Dermis blood vessel endothelial cell (primary cell): ENCODE measurements at places on chromosomes 7 and 10. TPM values are rescaled to one million over a fixed set of nuclear protein-coding genes. Genes with fewer than 3 reads are reported as not detected.

DNA sequence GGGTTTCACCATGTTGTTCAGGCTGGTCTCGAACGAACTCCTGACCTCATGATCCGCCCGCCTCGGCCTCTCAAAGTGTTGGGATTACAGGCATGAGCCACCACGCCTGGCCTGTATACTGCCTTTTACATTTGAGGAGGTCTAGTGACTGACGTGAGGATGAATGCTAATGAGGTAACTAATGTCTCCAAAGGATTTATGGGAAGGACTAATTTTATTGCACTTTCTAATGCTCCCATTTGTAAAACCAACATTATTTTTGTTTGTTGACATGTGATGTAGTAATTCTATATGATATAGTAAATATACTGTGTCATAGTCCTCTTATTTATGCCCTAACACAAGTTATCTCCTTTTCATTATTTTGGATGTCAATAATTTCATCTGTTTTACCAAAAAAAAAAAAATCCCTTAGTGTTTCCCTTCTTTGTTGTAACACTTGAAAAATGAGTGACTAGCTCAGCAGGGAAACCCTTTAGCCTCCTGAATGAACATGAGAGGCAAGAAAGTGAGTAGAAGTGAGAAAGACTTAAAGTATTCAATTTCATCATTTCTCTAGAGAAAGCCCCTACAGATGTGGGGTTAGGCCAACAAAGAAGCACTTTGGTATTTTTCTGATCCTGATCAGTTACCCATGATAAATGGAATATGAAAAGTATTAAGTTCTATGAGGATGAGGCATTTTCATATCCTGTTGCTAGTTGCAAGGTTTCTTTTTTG lies 596.9 kb upstream of the PCDH15 start:
- no peak for DNase-seq

DNA sequence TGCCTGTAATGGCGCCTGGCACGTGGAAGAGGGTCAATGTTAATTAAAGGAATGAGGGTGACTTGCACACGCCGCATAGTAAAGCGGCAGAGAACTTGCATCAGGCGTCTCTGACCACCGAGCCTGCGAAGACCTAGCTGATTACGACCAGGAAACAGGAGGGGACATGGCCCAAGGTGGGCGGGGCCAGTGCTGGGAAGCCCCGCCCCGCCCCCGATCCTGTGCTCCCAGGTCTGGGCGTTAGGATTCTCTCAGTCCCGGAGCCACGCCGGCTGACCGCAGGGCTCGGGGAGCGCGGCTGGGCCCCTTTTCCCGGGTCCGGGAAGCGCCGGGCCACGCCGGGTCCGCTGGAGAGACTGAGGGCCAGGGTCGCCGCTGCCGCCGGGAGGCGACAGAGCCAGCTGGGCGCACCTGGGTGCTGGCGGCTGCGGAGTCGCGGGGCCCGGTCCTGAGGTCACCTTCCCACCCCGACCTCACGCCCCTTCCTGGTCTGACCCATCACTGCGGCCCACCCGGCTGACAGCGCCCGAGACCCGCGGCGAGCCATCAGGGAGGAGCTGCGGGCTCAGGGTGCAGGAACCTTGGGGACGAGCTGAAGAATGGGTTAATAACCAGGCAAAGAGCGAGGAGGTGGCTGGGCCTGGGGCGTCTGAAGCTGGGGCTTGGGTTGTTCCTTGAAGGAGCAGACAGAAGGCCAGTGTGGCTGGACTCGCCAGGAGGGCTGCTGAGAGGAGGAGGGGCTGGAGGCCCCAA lies 23.0 kb upstream of the GRID1 start:
- peak; percentile 36 for DNase-seq

GRCh38 chr7:155496267-155497005 lies 38.5 kb downstream of the EN2 start:
- no peak for DNase-seq

The ZNF107 gene
- 4.0 and 4.6 TPM in 2 replicates for total RNA-seq

The SPDYE16 gene
- total RNA-seq, result 0.09 TPM in 1 of 2 replicates, not detected in the other

DNA sequence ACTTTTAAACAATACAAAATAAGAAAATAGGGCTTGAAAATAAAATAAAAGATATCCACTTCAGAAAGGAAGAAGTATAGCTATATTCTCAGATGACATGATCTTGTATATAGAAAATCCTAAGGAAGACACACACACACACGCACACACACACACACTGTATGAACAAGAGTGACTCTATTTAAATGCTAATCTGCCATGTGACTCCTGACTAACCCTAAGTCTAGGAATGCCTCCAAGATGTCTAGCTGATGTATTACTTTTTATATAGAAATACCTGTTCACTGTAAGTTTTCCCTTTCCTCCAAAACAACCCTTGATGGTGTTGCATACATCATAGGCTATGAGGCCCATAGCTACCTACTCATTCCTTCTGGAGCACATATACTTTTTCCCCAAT lies 173.1 kb upstream of the LRRTM3 start:
- DNase-seq, result no peak

The SLC12A9 gene
- total RNA-seq, result 37.1 and 39.9 TPM in 2 replicates

GRCh38 chr7:64887756-64888508 lies 15.1 kb upstream of the ZNF273 start:
- peak; percentile 39 for DNase-seq

- DNase-seq, result no peak
These were observed 212.9 kb downstream of the CCSER2 start for GRCh38 chr10:84541289-84541637.

DNA sequence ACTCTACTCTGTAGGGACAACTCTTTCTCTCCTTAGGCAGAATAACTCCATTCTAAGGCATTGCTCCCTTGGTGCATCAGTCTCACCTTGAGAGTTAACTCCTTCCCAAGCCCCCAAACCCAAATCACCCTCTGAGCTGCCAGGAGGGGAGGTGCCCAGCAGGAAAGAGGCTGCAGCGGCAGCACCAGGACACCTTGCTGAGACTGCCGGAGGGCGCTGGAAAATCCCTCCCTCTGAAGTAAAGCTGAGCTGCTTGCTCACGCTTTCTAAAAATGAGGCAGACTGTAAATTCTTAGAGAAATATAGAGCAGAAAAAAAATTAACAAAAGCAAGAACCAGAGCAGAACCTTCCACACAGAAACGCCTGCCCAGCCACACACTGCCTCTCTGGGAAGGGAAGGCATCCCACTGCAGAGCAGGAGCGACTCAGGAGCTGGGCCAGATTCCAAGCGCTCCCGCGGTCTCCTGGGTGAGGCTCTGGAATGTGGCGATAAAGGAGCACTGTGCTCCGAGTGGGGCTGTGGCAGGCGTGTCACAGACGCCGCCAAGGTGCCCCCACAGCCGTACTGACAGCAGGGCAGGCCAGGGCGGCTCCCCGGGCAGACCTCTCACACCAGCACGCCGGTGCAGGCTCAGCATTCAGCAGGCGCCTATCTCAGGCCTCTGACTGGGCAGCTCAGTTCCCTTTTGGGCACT lies 202.1 kb downstream of the TNS3 start:
- DNase-seq, result no peak

DNA sequence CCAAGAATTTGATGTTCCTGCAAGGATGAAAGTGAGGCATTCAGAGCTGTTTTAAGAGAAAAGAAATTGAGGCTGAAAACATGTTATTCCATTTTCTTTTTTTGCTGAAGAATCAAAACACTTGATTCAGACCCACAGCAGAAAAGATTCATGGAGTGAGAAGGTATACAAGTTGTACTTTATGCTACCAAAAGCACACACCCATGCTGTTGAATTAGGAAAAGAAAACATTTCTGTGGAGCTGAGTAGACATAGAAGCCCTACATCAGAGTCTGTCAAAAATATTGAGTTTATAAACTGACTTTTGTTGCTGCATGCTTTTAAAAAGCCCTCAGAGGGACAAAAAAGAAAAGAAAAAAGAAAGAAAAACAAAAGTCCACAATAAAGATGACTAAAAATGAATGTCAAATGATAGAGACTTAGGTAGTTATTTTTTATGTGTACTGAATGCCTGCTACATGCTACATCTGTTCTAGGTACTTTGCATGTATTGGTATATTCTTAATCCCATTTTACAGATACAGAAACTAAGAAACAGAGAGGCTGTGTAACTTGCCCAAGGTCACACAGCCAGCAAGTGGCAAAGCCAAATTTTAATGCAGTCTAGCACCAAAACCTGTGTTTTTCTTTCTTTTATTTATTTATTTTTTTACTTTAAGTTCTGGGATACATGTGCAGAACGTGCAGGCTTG lies 71.7 kb upstream of the PALS2 start:
- no peak for DNase-seq

The CACUL1 gene
- total RNA-seq, result 33.4 and 39.0 TPM in 2 replicates

The TSPAN33 gene
- 0.19 TPM in 1 of 2 replicates, not detected in the other for total RNA-seq

DNA sequence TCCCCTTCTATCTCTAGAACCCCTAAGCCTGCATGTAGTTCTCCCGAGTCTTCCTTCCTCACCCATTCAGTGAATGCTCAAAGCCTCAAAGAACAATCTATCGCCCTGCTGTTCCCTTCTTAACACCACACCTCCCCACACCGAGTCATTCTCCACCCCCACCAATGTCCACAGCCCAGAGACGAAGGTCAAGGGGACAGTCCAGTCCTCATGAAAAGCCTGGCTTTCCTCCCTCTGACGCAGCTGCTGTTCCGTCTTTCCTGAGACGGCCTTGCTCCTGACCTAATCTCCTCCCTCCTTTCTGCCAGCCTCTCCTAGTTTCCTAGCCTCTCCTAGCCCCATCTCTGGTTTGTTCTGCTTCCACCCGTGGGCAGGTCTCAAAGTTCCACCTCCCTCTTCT lies 9.2 kb downstream of the MOSPD3 start:
- no peak for DNase-seq

DNA sequence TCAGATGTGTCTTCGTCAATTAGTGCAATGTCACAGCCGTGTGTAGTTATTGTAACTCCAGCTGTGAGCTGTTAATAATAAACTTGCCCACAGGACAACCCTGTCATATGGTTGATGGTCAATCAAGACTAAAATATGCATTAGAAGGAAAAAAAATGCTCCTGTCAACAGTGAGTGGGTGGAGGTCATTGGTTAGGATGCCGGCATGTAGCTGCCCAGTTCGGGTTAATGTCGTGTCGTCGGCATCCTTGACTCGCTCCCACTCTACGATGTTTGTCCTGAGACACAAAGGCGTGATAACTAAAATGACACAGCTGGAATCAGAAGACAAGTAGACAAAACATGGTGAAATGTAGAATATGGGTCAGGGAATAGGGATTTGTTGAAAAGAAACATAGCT lies 442.8 kb upstream of the NPVF start:
- no peak for DNase-seq

DNA sequence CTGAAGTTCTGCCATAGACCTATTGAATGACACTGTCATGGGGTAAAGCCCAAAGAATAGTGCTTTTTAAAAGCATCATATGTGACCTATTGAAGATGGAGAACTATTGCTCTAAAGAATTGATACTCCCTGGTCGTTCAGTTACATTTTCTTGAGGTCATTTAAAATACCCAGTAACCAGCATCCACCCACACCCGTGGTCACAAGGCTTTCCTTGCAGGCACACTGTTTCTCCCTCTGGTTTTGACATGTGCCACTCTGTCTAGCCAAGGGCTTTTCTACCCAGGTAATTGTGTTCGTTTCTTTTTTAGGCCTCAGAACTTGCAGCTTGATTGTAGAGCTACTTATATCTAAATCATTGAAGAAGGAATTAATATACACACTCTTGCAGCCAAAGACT lies 68.3 kb upstream of the LYZL2 start:
- DNase-seq, result no peak

The GIMAP5 gene
- 203 and 350 TPM in 2 replicates for total RNA-seq

DNA sequence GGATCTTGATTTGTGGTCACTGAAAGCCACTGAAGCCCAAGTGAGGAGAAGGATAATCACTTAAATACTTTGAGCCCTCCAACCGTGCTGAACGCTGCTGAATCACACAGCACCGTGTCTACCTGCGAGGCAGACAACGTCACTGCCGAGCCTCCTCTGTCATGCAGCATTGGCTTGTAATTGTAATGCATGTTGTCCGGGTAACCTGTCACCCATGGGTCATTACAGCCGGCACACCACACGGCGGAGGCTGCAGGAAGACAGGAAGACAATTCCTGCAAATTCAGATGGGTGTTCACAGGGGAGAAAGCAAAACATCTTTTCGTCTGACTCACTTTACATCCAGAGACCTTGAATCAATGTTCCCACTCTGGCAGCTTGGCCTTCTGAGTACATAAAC lies 546.1 kb upstream of the FOXK1 start:
- DNase-seq, result no peak

The COL17A1 gene
- 0.34 and 0.84 TPM in 2 replicates for total RNA-seq

The PDE1C gene
- 0.19 and 1.2 TPM in 2 replicates for total RNA-seq

DNA sequence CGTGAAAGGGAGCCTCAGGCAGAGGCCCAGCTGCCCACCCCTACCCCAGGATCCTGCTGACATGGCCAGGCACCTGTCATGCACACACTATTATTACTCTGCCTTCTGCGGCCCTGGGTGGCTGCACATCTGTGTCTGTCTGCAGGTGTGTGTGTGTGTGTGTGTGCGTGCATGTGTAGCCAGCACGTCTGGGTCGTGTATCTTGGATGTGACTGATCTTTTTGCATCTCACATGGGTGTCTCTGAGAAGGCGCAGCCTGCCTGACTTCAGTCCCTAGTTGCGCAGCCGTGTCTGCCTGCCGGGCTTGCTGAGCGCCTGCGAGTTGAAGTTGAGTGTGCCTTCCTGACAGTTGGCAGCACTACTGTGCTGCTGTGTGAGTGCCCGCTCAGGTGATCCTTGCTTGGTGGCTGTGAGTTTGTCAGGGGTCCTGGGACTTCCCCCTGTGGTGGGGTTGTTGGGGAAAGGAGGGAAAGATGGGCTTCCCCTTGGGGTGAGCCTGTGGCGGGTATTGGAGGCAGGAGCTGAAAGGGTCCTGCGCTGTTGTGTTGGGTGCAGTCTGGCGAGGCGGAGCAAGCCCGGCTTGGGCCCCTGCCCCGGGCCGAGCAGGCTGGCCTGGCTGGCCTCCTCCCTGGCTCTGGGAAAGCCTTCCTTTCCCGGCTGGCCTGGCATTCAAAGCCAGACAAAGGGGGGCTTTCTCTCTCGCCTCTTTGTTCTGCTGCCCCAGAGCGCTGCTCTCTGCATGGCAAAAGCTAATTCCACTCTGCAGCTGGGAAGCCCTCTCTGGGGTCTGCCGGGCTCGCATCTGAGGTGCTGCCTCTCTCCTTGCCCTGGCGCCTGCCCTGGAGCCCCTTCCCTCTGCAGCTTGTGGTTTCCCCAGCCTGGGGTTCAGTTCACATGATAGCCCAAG lies 4.9 kb downstream of the TRIM8 start:
- no peak for DNase-seq

GRCh38 chr10:126101736-126102135 lies 205.4 kb downstream of the FANK1 start:
- DNase-seq, result no peak

The HHEX gene
- total RNA-seq, result 56.7 and 66.9 TPM in 2 replicates

The NRP1 gene
- 178 and 209 TPM in 2 replicates for total RNA-seq

DNA sequence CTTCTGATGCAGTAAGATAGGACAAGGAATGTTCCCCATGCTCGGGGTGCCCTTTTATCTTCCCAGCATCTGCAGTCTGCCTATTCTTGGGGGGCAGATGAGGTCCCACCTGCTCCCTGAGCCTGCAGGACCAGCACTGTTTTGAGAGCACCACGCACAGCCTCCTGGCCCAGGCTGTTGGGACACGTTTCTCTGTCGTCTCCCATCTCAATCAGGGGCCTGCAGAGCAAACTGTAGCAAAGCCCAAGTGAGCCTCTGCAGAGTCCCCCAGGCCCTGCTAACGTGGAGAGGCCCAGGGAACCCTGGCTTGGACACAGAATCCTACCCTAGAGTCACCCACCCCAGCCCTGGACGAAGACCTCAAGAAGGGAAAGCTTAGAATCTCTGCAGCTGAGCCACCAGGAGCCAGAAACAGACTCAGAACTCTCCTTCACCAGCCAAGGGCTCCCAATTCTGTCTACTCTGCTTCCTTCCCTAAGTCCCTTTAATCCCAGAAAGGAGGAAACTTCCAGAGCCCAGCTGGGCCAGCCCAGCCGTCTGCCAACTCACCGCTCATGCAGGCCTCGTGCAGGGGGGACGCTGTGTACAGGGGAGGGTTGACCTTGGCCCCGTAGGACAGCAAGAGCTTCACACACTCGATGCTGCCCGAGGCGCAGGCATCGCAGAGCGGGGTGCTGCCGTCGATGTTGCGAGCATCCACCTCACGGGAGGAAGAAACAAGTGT lies 15.6 kb downstream of the ASB13 start:
- DNase-seq, result no peak
